Activated CD4-positive, alpha-beta T cell treated with anti-CD3 and anti-CD28 coated beads for 24 hours (primary cell): ENCODE measurements at places on chromosomes 16 and 17.
A peak's percentile ranks its signal among the peaks of the same experiment; 100 is the strongest.

GRCh38 chr16:23801378-23801777 lies 34.4 kb upstream of the PRKCB start:
- DNase-seq = peak; percentile 72

DNA sequence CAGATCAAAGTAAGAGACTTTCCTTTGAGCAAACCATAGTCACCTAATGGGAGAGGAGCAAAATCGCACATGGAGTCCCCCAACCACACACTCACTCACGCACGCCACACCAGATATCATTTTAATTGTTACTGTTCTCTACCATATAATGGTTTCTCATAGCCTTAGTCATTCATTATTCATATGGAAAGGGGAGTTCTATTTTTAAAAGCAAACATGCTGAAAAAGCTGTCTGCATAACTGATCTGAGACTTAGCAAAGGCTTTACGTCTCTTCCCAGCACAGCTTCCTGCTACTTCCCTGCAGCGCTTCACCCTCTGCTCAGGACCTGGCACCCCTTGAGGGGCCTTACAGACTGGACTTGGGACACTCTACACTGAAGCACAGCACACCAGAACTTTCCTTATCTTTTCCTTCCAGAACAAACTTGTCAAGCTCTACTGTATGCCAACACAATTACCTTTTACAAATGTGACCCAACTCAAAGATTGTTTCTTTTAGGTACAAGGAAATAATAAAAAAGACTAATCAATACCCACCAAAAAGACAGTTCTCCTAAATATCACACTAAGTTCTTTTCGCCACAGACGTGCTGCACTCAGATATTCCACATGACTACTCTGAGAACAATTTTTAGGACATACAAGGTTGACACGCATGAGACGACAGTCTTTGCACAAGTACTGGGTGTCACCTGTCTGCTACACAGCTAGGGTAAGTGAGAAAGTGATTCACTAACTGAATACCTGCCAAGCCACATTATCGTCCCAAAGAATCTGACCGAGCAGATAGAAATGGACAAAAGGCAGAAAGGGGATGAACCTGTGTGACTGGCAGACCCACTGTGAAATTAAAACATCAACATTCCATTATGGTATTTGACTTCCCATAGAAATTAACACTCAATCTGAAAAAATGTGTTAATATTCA lies 21.5 kb downstream of the SRP68 start:
- no peak for DNase-seq

GRCh38 chr16:61617219-61617783 lies 418.9 kb downstream of the CDH8 start:
- no peak for DNase-seq

DNA sequence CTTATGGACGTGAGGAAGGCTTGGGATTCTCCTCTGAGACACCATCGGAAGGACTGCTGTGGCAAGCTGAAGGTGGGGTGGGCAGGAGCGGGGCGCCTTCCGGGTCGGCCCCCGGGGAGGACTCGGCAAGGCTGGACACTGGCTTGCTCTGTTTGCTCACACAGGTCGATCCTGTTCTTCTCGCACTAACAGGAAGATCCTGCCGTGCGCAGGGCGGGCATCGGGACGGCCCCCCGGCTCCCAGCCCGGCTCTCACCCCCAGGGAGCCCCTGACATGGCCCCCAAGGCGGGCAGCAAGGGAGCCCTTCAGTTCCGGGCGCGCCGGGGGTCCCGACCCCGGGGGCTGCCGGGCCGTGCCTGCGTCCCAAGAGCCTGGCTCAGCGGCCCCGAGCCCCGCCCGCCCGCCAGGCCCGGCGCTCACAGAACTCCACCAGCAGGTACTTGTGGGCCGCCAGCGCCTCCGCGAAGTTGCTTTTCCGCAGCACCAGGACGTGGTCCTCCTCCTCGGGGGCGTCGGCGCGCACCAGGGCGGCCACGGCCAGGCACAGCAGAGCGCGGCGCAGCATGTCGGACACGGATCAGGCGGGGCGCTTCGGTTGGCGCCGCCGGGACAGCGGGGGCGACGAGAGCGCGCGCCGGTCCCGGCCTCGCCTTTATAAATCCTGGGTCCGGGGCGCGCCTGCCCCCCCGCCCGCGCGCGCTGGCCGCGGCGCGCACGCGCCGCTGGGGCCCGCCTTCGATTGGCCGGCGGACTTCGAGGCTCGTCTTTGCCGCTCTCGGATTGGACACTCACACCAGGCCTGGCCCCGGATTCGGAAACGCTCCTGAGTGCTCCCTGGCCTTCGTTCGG lies at the start of gene P4HB:
Gene P4HB, minus strand, starts transcription at position 630 of the 850 bp plus-strand sequence. Its CDS starts 64 bp downstream, at position 566.
- no peak for DNase-seq

DNA sequence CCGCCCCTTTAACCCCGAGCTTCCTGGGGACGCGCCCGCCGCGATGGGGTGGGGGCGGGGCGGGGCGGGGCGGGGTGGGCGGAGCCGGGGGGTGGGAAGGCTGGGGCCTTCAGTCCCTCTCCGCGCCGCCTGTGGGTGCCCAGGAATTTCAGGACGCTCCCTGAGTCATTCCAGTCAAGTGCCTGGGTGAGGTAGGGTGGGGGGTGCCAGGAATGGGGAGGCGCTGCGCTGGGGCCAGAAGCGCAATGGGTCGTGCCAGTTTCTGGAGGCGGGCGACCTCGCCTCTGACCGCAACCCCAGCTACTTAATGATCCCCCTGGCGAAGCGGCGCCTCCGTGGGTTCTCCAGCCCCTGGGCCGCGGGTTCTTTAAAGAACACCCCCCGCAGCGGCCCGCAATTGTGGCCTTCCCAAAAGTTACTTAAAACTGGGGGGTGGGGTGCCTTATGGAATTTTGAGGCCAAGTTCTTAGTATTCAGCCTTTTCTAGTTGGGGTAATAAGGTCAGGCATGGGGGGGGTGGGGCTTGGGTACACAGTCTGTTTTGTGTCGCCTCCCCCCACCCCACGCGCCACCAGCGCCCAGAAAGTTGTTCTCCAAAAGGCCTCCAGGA lies 826 bp upstream of the GSE1 start:
- no peak for DNase-seq

GRCh38 chr16:12900599-12901203 lies 697 bp upstream of the SHISA9 start:
- DNase-seq = no peak

DNA sequence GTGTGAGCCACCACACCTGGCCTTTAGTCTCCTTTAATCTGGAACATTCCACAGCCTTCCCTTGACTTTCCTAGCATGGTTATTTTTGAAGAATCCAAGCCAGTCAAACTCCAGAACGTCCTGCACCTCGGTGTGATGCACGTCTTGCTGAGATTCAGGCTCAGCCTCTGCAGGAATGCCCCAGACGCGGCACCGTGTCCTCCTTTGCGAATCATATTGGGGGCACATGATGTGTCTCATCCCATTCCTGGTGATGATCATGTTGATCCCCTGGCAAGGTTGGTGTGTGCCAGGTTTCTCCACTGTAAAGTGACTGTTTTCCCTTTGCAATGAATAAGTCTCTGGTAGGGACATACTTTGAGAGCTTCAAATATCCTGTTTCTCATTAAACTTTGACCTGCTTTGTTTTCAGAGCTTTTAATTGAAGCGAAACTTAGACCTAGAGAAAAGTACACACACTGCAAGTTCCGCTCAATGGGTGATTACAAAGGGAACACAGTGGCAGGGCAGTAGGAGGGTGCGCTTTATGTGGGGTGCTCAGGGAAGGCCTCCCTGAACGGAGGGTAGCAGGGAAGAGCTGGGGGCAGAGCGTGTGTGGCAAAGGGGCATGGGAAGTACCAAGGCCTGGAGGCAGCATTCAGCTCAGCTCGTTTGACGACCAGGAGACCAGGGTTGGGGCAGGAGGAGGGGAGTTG lies 9.6 kb upstream of the ATP2C2 start:
- DNase-seq = no peak

DNA sequence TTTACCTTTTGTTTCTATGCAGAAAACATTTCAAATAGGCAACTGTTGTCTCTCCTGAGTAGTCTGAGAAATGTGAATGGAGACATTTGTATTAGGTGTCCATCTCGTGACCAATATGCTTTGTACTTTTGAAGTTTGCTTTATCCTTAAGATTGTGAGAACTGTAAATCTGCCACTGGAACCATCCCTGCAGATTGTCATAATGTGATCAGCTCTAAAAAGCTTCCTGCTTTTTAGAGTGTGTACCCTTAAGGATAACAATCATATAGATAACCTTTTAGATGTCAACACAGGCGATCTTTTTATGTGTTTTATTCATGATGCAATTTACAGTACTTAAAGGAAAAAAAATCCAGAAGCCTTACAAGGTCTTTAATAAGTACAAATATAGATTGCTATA lies 63.5 kb downstream of the PRKCA start:
- no peak for DNase-seq

- no peak for DNase-seq
Measured at GRCh38 chr17:50274142-50274896, at the start of gene TMEM92. TSS of gene TMEM92 (plus strand) at chr17:50274466. CDS start at chr17:50274502, 36 bp downstream.

- no peak for DNase-seq
Measured at GRCh38 chr17:58232707-58233156, 5.7 kb upstream of the LPO start.

DNA sequence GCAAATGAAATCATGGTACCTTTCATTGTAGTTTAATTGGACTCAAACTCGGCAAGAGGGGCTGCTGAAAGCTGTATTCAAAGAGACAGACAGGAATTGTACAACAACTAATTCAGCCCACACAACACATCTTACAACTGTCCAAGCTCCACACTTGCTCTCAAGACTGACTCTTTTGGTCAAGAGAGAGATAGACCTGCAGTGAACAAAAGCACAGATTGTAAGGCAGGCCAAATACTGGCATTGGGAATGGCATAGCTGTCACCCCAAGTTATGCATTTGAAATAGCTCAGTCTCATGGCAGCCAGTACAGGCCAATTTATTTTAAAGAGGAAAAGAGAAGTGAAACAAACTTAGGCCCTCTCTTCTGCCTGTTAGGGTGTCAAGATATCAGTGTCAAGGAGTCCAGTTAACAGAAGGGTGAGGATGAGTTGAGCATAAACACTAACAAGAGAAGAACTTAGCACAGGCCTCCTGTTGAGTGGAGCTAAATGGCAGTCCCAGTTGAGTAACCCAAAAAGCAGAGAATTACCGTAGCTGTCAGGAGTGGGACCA lies 215.7 kb downstream of the IRX3 start:
- DNase-seq = no peak

DNA sequence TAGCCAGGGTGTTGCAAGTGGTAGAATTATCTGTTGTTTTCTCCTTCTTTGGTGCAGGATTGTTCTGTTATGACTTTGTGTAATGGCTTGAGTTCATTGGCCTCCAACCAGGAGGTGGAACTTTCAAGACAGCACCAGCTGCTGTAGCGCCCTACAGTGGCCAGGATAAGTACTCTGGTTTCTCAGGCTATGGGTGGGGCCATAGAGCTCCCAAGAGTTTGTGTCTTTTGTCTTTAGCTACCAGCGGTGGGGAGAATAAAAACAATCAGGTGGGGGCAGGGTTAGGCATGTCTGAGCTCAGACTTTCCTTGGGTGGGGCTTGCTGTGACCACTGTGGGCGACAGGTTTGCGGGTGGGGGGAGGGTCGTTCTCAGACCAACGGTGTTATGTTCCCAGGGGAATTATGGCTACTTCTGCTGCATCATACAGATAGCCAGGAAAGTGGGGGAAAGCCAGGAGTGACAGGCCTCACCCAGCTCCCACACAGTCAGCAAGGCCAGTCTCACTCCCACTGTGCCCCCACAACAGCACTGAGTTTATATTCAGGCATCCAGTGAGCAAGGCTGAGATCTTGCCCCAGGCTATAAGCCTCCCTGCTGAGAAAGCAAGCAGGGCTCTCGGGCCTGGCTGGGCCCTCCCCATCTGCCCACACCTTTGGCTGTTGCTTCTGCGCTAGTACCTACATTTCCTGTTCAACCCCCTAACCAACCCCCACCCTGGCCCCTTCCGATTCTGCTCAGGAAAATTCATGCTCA lies 15.4 kb downstream of the ABCA10 start:
- DNase-seq = no peak

DNA sequence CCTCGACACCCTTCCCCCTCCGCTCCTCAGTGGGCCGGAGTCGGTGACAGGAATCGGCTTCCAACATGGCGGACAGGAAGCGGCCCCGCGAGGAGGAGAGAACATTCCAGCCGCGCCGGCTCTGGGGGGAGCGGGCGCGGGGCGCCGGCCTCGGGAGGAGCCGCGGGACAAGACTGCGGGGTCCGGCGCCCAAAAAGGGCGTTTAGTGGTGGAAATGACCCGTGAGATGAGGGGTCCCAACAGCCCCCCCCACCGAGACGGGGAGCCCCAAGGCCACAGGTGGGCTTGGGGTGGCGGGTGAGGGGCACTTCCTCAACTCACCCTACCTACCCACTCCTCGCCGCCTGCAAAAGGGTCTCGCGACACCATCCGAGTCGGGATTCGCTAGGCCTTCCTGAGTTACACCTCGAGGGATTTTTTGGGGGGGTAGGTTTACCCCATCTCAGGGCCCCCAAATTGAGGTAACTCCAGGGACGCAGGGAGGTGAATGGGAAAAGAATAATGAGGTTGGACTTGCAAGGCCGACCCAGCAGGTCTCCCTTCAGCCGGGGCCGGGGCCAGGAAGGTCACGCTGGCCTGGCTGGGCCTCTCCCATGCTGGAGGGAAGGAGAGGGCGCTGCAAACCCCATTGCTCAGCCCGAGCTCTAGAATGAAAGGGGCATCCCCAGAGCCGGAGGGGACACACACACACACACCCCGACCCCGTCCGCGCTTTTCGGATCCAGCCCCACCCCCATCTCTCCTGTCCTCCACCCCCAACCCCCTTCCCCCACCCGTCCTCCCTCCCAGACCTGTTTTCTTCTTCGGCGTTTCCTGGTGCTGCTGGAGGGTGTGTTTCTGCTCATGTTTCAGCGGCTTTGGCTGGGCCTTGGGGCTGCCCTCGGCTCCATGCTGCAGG lies 707 bp downstream of the NUFIP2 start:
- DNase-seq = peak; percentile 38

DNA sequence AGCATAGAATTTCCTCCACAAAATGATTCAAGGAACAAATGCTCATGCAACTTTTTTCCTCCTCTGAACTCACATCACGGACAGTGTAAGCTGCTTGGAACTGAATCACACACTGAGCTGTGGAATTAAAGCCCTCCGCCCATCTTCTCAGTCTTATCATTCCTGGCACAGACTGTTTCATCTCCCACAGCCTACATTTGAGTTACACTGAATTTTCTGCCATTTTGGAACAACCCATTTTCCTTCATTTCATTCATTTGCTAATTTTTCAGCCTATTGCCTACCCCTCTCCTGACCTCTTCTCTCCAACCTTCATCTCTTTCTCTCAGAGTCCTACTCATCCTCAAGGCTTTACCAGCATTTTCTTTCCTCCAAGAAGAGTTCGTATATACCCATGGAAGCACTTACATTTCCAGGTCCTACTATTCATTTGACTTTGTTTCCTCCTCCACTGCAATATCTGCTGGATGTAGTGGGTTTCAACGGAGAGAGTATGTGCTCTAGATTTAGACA lies 39.1 kb upstream of the TOM1L1 start:
- DNase-seq = no peak

DNA sequence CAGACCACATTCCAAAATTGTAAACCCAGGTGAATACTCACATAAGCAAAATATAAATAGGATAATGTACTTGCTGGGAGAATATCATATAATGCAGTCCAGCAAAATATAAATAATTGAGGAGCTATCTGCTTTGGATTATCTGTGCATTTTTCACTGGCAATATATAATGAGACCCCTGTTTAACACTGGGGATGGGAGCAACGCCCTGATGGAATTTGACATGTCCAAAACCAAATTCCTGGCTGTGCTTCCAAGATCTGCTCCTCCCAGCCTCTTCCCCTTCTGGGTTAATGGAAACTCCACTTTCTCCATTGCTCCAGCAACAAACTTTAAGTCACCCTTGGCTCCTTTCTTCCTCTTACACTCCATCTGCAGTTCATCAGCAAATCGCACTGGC lies 35.5 kb upstream of the HLF start:
- no peak for DNase-seq
